8988T (cell line): ENCODE measurements at places on chromosomes 12 and 14.
A peak's percentile ranks its signal among the peaks of the same experiment; 100 is the strongest.

DNA sequence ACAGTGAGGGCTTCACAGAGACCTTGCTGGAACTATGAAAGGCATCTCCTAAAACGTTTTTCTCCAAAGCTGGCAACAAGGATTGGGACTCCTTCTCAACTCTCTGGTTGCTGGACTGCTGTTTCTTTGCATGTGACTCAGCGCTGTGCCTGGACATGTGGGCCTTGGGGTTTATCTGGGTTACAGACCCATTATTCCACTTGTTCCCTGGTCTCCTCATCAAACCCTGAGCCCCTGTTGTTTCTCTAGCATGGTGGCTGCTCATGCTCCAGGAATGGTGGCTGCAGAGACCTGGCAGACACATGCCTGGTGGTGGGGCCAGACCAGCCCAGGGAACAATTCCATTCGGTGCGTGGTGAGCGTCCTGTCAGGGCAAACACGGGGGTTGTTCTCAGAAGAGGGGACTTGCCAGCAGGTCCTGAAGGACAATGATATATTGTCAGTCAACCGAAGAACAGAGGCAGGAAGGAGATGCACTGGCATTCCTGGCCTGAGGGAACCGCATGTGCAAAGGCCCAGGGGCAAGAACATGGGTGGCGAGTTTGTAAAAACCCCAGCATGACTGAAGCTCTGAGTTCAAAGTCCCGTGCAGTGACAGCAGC lies 320.1 kb upstream of the RTL1 start:
- DNase-seq, result no peak

DNA sequence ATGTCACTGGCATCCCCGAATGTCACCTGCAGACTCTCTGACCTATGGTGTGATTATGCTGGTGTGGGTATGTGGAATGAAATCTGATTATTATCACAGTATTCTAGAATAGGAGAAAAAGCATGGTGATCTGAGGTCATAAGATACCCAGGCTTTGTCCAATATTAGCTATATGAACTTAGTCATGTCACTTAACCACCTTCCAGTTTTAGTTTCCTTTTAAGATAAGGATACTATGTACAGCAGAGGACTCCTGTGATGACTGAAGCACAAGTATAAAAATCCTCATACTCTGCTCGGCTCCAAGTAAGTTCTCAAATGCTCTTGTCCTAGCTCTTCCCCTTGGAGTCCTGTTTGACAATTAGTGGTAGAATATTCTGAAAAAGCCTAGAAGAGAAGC lies 2.8 kb downstream of the GNS start:
- no peak for DNase-seq

DNA sequence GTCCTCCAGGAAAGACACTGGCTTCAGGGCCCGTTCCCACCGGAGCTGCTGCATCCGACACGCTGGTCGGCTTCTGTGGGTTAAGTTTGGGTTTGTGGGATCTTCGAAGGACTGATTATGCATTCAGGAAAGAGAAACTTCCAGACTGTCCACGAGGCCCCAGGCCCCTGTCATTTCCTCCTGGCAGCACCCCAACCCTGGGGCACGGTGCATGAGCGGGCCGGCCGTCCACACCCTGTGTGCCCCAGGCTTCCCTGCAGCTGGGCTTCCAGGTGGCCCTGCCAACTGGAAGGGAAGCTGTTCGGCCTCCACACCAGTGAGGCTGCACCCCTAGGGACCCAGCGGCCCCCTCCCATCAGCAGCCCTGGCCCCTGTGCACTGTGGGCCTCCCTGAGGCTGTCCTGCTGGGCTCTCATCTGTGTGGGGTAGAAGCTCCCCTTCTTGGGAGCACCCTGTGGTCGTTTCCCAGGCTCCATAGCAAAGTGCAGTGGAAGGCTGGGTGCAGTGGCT lies 9.3 kb upstream of the FBRSL1 start:
- no peak for DNase-seq

DNA sequence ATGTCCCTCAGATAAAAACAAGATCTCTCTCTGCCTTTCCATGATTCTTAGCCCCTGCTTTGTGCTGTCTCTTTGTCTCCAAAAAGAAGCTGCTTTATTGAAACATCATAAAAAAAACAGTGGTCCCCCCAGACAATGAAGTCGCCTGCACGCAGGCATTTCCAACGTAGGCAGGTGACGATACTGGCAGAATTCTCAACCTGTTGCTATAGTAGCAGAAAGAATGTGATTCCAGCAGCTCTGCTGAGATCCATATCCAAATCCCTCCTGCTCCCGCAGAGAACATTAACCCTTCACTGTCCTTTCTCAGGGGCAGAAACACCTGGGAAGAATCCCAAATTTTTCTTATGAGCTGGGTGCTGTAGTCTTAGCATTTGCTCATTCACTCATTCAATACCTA lies 84.8 kb downstream of the STON2 start:
- DNase-seq, result no peak

DNA sequence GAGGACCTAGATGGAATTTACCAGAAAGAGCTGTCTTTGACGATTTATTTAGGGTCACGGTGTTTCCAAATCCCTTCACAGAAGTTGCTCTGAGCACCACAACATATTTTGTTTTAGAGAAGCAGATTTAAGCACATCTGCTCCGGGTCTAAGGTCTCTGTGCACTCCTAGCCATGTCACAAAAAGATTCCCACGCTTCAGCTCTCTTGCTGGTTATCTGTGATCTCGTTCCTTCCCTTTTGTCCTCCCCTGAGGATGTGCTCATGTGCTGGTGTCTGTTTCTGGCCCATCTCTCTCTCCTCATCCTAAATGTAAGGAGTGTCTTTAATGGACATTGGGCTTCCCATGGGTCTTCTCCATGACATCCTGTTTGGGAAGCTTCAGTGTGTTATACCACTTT lies 53.7 kb upstream of the GNPNAT1 start:
- DNase-seq, result no peak

DNA sequence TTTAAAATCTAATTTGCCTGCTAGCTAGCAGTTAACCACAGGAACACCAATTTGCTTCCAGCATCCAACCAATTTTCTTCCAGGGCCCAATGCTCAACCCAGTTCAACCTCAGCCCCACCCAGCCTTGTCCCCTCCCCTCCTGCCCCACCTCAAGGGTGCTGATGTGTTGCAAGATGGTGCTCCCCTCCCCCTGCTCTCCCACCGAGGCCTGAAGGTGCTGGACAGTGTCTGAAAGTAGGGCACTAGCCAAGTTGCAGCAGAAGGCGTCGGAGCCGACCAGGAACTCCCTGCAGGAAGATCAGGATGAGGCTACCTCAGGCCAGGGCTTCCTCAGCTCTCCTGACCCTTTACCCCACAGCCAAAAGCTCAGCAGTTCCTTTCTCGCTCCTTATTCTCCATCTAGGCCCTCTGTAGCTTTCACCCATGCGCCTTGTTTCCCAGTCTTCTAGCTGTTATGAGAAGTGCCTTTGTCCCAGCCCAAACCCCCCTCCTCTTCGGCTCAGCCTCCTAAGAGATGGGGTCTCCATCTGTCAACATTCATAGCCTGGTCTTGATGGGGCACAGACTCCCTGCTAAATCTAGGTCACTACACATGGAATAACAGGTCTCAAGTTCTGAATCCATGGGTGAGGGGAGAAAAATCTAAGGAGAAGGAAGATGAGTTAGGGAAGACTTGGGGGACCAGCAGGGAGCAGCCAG lies 3.6 kb downstream of the STAT6 start:
- DNase-seq, result no peak

GRCh38 chr12:122975790-122976647 lies 975 bp downstream of the OGFOD2 start:
- no peak for DNase-seq

GRCh38 chr12:96719660-96720362 lies 187.2 kb upstream of the NEDD1 start:
- DNase-seq, result peak; percentile 8

DNA sequence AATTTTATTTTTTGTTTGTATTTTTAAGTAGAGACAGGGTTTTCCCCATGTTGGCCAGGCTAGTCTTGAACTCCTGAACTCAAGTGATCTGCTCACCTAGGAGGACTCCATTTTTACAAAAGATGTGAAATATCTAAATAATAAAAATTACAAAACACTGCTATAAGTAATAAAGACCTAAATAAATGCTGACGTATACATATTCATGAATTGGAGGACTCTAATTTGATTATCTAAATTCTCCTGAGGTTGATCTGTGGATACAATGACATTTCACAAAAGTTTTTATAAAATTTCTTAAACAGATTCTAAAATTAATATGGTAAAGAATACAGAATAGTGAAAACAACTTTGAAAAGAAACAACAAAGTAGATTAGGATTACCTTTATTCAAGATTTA lies 1224.0 kb downstream of the SLC16A7 start:
- no peak for DNase-seq

DNA sequence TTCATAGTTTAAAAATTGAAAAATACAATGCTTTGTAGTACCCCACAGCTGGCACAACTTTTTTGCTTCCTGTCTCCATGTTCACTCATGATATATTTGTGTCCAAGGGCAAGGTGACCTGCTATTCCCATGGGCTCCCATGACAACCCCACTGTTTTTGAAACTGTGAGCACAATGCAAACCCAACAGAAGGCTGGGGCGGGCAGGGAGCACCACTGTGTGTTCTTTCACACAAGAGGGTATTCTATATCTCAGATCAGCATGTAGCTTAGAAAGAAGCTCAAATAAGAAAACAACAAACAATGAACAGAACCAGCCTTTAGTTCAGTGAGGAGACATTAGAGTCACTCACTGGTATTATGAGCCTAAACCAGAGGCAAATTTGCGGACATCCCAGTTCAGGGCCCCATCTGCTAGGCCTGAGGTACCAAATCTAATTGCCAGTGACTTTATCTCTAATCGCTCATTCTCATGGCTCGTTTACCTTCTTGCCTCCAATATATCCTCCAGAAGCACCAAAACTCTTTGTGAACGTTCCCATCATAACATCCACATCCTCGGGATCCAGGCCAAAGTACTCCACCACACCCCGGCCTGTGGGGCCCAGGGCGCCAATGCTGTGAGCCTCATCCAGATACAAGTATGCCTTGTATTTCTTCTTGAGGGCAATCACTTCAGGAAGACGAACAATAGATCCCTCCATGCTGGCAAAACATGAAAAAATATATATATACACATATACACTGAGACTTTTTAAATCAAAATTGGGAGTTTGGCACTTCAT lies 56.4 kb upstream of the ISM2 start:
- DNase-seq, result no peak

GRCh38 chr12:57380300-57380699 lies 50.5 kb downstream of the R3HDM2 start:
- no peak for DNase-seq

DNA sequence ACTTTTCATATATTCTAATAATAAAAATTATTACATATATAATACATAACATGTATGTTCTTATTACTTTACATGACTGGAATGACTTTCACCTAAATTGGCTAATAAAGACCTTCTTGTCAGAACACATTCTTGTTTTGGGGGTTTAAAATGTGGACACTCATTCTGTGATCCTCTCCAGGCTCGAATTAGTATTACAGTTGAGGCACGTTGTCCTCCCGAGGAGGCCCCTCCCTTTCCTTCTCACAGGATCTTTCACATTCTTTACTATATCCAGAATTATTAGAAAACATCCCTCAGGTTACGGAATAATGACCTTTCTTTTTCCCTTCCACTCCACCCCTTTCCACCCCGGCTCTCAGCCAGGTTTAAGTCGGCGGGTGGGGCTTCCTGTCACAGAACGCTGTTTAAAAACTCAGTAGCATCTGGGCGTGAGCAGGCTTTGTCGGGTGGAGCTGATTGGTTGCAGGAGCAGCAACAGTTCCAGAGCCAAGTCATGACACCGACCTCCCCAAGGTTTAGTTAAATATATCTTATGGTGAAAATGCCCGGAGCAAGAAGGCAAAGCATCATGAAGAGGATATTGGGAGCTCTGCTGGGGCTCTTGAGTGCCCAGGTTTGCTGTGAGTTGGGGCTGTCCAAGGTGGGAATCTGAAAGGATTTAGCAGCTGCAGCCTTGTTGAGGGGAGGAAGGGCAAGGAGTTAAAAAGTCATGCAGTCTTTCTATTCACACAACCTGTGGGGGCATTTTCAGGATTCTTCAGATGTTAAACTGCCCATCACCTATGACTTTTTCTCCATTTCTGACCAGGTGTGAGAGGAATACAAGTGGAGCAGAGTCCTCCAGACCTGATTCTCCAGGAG lies 396.7 kb upstream of the OR4E1 start:
- DNase-seq, result no peak

GRCh38 chr12:92134638-92135274 lies 10.9 kb downstream of the BTG1 start:
- DNase-seq, result no peak

GRCh38 chr12:6788972-6789924 lies at the start of gene CD4:
Gene CD4, plus strand, starts transcription at chr12:6789528. Its CDS starts 10,611 bp downstream, at chr12:6800139.
- no peak for DNase-seq

GRCh38 chr12:91094957-91095356 lies 16.3 kb downstream of the LUM start:
- DNase-seq, result no peak

- DNase-seq, result no peak
Observed at GRCh38 chr12:95380997-95381786, 92.8 kb upstream of the METAP2 start.

DNA sequence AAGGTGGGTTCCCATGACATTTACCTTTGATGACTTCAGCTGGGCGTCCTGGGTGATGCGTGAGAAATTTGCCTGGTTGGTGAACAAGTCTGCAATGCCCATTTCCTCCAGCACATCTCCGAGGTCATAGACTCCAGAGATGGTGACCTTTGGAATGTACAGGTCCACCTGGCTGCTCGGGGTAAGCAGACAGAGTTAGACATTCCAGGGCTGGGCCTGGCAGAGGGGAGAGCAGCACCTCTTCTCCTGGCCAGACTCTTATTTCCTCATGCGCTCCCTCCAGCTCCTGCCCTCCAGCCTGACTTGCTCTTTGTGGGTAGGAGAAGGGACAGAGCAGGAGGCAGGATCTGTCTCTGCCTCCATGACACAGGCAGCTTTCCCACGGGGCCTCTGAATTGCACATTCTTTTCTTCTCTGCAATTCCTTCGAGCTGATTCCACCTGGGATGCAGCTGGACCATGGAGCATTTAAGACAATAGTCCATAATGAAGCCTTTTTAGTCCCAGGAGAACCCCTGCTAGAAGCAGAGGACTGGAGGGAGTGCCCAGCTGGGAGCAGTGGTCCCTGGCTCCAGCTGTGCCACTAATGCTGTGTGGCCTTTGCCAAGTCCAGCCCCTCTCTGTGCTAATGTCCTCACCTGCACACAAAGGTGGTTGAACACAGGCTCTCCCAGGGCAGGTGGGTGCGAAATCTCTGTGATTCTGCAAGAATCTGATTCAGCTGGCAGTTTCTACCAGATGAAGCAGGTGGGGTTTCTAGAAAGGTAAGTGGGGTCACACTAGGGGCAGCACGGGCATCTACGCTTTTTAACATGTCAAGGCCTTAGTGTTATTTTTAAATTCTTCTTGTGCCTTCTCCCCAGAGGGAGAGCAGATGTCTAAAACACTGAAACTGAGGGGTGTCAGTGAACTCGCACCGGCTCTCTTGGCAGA lies 13.2 kb upstream of the SERPINA10 start:
- DNase-seq, result no peak

DNA sequence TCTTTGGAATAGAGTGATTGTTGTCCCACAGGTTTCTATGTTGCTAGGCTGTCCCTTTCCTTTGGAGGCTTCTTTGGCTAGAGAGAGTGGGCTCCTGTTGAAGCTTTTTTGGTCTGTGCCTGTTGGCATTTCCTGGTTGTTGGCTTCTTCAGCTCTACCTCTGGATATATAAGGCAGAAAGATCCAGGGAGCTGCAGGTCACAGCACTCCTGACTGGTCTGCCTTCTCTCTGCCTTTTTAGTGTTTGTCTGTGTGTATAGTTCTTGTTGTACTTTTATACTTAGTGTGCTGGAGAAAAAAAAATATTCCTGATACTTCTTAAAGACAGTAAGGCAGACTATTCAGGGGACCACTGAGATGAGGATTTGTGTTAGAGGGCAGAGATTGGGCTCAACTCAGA lies 202.7 kb downstream of the FBXL14 start:
- DNase-seq, result no peak
